Thymus (tissue), 14 donors: ENCODE measurements at places on chromosomes 5 and 9. TPM values are rescaled to one million over a fixed set of nuclear protein-coding genes. Genes with fewer than 3 reads are reported as not detected.

DNA sequence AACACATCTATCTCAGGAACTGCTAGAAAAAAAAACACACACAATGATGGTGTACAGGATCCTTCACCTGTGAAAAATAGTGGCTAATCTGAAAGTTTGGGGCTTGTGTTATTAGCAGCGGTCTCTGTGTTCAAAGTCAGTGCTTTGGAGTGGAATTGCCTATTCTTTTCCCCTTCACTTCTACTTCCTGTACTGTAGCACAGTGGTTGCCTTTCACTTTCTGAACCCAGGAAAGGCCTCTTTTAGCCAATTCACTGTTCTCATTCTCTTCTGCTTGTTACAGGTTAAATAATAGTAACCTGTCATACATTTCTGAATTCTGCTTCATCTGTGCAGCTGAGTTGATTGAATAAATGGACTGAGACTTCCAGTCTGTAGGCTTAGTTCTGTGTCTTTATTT lies 161.3 kb upstream of the RGS7BP start:
- H3K4me1 ChIP-seq, result no peaks in the 10 kb centered on the region
- H3K4me3 ChIP-seq, result no peak overlapping the region
- H3K36me3 ChIP-seq, result no peaks in the 10 kb centered on the region
- no peak overlapping the region for H3K27ac ChIP-seq

The SLC25A2 gene
- 0.09 TPM for total RNA-seq

- H3K27me3 ChIP-seq, result no peaks in the 10 kb centered on the region
- no peak overlapping the region for H3K27ac ChIP-seq
- peaks cover 98% of the 10 kb centered on the region for H3K36me3 ChIP-seq
- H3K4me3 ChIP-seq, result no peak overlapping the region
- H3K4me1 ChIP-seq, result no peaks in the 10 kb centered on the region
These were observed 18.6 kb downstream of the BRD3 start for GRCh38 chr9:134049236-134049635.

GRCh38 chr5:142772446-142773293 lies 2.5 kb downstream of the ARHGAP26 start:
- no peak for DNase-seq
- peaks cover 25% of the 10 kb centered on the region for H3K4me1 ChIP-seq
- H3K36me3 ChIP-seq, result no peaks in the 10 kb centered on the region

DNA sequence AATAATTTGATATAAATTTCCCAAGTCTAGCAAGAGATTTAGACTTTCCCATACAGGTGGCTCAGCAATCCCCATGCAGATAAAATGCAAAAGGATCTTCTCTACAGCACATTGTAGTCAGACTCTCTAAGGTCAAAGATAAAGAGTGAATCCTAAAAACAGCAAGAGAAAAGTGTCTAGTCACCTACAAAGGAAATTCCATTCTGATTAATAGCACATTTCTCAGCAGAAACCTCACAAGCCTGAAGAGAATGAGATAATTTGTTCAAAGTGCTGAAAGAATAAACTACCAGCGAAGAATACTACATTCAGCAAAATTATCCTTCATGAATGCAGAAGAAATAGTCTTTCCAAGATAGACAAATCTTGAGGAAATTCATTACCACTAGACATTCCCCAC lies 493.3 kb downstream of the PRELID2 start:
- no peaks in the 10 kb centered on the region for H3K36me3 ChIP-seq
- DNase-seq, result no peak
- no peaks in the 10 kb centered on the region for H3K4me1 ChIP-seq
- no peak overlapping the region for H3K27ac ChIP-seq
- no peaks in the 10 kb centered on the region for H3K27me3 ChIP-seq

GRCh38 chr5:77418162-77418561 lies 74.0 kb downstream of the WDR41 start:
- H3K27me3 ChIP-seq, result no peaks in the 10 kb centered on the region
- no peak for DNase-seq
- no peak overlapping the region for H3K4me3 ChIP-seq
- no peaks in the 10 kb centered on the region for H3K36me3 ChIP-seq

DNA sequence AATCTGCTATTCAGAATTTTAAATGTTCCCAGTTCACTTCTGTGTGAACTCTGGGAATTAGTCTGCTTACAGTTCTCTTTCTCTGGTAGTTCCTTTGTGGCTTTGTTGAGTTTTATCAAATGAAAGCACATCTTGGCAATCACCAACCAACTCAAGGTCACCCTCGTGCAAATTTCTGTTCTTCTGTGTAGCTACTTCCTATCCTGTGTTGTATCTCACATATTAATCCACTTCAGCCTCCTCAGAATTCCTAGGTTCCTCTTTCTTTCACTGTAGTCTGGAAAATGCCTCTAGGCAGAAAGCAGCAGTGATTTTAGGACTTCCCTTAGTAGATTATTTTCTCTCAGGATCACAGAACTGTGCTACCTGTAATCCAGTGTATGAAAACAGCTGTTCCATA lies 100.3 kb downstream of the AUH start:
- no peaks in the 10 kb centered on the region for H3K4me1 ChIP-seq
- H3K4me3 ChIP-seq, result no peak overlapping the region
- no peak overlapping the region for H3K27ac ChIP-seq

GRCh38 chr5:130017173-130017572 lies 112.9 kb downstream of the CHSY3 start:
- no peak for DNase-seq
- no peak overlapping the region for H3K27ac ChIP-seq
- no peak overlapping the region for H3K4me3 ChIP-seq
- H3K27me3 ChIP-seq, result no peaks in the 10 kb centered on the region

- H3K4me1 ChIP-seq, result no peaks in the 10 kb centered on the region
- DNase-seq, result no peak
- H3K27ac ChIP-seq, result no peak overlapping the region
- peaks cover 9% of the 10 kb centered on the region for H3K36me3 ChIP-seq
- no peaks in the 10 kb centered on the region for H3K27me3 ChIP-seq
- no peak overlapping the region for H3K4me3 ChIP-seq
These were observed 24.7 kb upstream of the ACOT12 start for GRCh38 chr5:81418606-81419005.

DNA sequence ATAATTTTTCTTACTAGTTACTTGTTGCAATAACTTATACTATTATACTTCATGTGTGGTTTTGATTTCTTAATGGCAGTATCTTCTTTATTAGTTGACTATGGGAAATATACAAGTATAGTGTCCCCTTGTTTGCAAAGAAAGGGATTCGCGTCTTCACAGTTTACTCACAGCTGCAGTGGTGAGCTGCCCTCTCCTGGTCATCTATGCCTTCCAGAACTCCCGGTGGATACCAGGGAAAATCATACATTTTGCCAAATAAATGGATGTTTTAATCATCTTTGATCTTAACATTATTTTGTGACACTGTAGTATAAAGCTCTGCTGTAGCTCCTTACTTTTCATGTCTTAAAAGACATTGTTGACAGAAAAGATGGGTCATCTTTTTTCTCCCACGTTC lies 142.0 kb downstream of the ZCCHC7 start:
- H3K27ac ChIP-seq, result no peak overlapping the region
- H3K27me3 ChIP-seq, result no peaks in the 10 kb centered on the region
- no peak overlapping the region for H3K4me3 ChIP-seq
- no peaks in the 10 kb centered on the region for H3K4me1 ChIP-seq

The DMRT2 gene
- 19.0 TPM for total RNA-seq

The GRM6 gene
- not detected for total RNA-seq

The EDIL3 gene
- 0.52 TPM for total RNA-seq

DNA sequence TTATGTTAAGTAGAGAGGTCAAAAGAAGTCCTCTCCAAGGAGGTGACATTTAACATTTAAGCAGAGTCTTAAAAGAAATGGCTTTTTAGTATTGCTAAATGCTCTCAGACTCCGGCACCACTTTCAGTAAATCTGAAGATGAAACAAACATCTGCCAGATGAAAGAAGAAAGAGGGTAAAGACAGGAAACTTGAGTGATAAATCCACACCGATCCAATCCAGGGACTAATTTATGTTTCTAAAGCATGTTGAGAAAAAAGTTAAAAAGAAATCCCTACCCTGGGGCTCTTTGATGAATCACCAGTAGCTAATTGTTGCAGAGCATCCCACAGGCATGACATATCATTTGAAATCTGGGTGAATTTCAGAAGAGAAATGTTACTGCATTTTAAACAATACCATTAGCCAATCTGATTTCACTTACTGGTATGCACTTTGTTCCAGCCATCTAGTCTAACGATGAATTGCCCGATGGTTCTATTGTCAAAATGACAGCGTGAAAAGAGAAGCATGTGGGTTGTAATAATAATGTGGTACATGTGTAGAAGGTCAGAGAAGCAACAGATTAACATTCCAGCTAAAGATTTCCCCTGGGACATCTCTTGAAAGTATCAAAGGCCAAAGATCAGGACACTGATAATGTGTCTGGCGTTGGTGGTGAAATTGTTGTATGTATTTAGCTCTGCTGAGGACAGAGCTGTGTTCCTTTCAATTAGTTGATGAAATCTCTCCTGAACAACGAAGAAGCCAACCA lies 485.7 kb downstream of the CSNK1G3 start:
- no peaks in the 10 kb centered on the region for H3K36me3 ChIP-seq
- no peak overlapping the region for H3K27ac ChIP-seq
- H3K27me3 ChIP-seq, result no peaks in the 10 kb centered on the region
- no peak overlapping the region for H3K4me3 ChIP-seq
- H3K4me1 ChIP-seq, result peaks cover 3% of the 10 kb centered on the region

DNA sequence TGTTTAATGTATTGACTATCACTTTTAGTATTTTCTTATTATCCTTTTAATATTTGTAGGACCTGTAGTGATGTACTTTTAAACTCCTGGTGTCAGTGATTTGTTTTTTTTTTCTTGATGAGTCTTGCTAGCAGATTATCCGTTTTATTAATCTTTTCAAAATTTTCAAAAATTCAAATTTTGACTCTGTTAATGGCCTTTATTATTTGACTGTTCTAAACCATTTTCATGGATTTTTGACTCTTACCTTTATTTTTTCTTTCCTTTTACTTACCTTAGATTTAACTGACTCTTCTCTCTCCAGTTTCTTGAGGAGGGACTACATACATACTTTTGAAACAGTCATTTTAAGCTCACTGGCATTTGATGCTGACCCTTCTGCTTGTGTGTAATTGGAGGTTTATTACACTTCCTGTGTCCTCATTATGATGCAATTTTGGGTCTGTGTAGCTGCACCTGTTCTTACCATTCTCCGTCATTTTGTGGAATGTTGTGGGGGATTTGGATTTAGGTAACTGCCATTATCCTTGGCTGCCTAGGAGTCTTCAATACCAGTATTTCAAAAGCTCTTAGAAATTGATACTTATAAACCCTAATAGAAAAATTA lies 32.0 kb upstream of the EXOC3 start:
- H3K27me3 ChIP-seq, result no peaks in the 10 kb centered on the region
- no peaks in the 10 kb centered on the region for H3K36me3 ChIP-seq
- H3K4me3 ChIP-seq, result no peak overlapping the region
- no peak for DNase-seq
